Diencephalon (tissue), 1 donor: ENCODE measurements at places on chromosomes 12 and 14. TPM values are rescaled to one million over a fixed set of nuclear protein-coding genes. Genes with fewer than 3 reads are reported as not detected.

GALNT6 gene
- total RNA-seq, result 0.23 TPM

LRFN5 gene
- total RNA-seq, result 108 TPM

DAO gene
- not detected for total RNA-seq

BMP4 gene
- total RNA-seq, result 3.0 TPM

FSCB gene
- total RNA-seq, result not detected

DHH gene
- total RNA-seq, result 0.46 TPM

E2F7 gene
- 2.3 TPM for total RNA-seq

NTF3 gene
- 6.2 TPM for total RNA-seq

C12orf56 gene
- 1.2 TPM for total RNA-seq

SLC4A8 gene
- total RNA-seq, result 42.7 TPM

NEMP1 gene
- total RNA-seq, result 7.6 TPM

PLEKHG7 gene
- total RNA-seq, result not detected

ISCU gene
- total RNA-seq, result 66.7 TPM

DENR gene
- total RNA-seq, result 62.3 TPM

GALNT4 gene
- total RNA-seq, result 5.8 TPM

FAIM2 gene
- total RNA-seq, result 59.1 TPM

OAS2 gene
- 3.2 TPM for total RNA-seq

RERGL gene
- 1.8 TPM for total RNA-seq

SMCO2 gene
- total RNA-seq, result 0.46 TPM

OR4E2 gene
- not detected for total RNA-seq

IL31 gene
- total RNA-seq, result not detected

CACNA1C gene
- 33.0 TPM for total RNA-seq

TSPAN8 gene
- 0.69 TPM for total RNA-seq

CPSF6 gene
- total RNA-seq, result 104 TPM

TRHDE gene
- total RNA-seq, result 24.2 TPM

HOXC12 gene
- not detected for total RNA-seq

TMTC2 gene
- 43.4 TPM for total RNA-seq

TPH2 gene
- 2.1 TPM for total RNA-seq

HCAR3 gene
- total RNA-seq, result not detected

STAC3 gene
- total RNA-seq, result 1.4 TPM

HOTAIR gene
- not detected for total RNA-seq

TAS2R42 gene
- total RNA-seq, result not detected

AGAP2 gene
- 55.6 TPM for total RNA-seq

GOLGA5 gene
- 32.3 TPM for total RNA-seq

NTN4 gene
- total RNA-seq, result 16.4 TPM

TMEM120B gene
- 8.5 TPM for total RNA-seq

SLC6A15 gene
- total RNA-seq, result 82.8 TPM

IQSEC3 gene
- total RNA-seq, result 11.1 TPM

SRRM4 gene
- 11.5 TPM for total RNA-seq

EFS gene
- 9.7 TPM for total RNA-seq

CNPY2 gene
- 39.9 TPM for total RNA-seq

DDIT3 gene
- 8.5 TPM for total RNA-seq

LARP4 gene
- total RNA-seq, result 67.4 TPM

AQP2 gene
- total RNA-seq, result not detected
